ENCODE measurements at places on chromosomes 3 and 15.

DNA sequence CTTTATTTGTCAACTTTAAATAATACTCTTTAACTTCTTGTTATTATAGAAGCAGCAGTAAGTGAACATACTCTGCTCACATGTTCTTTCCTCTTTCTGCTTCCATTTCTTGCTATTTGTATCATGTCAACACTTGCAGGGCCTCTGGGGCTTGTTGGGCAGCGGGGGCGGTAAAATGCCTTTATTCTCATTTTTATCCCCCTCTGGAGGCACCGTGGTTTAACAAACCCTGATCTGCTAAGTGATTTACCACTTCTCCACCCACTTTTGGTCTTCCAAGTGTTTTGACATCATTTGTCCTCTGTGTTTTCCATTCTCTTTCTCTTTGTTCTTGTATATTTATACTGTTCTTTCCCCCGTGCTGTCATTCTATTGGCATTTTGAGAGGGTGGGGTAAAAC is 33.9 kb downstream of the SCN10A start:
- no peak for DNase-seq

DNA sequence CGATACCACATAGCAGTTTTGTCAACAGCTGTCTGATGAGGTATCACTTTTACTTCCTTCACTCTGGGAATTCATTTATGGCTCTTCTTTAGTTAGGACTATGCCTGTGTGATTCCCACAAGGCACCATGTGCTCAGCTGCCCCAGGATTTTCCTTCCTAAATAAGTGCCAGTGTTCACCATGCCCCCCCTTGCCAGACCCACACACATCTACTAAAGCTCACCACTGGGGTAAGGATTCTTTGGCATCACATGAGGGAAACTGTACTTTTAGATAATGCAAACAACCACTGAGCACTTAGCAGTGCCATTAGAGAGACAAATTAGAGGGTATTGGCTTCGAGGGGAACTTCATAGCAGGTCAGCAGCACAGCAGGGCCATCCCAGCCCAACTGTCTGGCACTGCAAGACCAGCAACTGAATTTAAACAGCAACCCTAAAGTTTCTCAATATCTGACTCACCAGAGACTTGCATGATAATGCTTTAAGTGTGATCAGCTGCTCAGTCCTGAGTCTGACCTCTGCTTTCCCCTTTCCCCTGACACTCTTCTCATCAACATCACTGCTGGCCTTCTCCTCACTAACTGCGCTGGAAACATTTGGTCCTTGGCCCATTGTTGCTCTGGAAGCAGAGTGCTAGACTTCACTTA is 114.3 kb downstream of the STAC start:
- no peak for DNase-seq

GRCh38 chr3:66692766-66693150 is 191.9 kb upstream of the LRIG1 start:
- no peak for DNase-seq

- DNase-seq = peak; percentile 71
These were observed 27.4 kb downstream of the STOML1 start for GRCh38 chr15:73964736-73965093.

DNA sequence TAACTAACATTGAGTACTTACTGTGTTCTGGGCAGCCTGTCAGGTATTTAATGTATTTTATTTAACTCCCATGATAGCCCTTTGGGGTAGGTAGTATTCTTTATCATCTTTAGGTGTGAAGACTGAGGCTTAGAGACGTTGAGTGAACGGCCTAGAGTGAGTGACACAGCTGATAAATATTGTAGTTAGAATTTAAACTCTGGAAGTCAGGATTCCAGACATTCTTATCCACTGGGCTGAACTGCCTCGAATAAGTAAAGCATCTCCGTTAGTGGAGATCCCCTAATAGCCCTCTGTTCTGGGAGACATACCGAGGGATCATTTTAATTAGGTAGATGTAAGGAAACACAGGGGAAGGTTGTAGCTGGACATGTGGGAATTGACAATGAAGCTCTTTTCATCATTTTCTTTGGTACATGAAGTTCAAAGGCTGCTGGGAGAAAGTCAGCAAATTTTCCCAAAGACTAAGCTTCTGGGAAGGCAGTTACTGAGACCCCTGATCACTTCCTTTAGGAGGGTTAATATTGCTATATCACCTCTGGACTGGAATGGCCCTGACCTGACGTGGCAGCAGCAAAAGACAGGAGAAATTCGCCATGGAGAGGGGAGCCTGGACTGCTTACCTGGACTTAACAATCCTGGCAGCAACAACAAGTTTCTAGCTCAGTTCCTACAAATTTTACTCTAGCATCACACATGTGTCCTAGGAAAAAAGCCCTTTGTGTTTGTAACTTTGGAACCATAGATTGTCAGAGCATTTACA is 11.7 kb upstream of the PDCD6IP start:
- DNase-seq = no peak

- DNase-seq = no peak
These were observed 86.6 kb upstream of the NEO1 start for GRCh38 chr15:72965671-72966070.

- no peak for DNase-seq
These were observed 612.8 kb upstream of the AGTR1 start for GRCh38 chr3:148084931-148085330.

DNA sequence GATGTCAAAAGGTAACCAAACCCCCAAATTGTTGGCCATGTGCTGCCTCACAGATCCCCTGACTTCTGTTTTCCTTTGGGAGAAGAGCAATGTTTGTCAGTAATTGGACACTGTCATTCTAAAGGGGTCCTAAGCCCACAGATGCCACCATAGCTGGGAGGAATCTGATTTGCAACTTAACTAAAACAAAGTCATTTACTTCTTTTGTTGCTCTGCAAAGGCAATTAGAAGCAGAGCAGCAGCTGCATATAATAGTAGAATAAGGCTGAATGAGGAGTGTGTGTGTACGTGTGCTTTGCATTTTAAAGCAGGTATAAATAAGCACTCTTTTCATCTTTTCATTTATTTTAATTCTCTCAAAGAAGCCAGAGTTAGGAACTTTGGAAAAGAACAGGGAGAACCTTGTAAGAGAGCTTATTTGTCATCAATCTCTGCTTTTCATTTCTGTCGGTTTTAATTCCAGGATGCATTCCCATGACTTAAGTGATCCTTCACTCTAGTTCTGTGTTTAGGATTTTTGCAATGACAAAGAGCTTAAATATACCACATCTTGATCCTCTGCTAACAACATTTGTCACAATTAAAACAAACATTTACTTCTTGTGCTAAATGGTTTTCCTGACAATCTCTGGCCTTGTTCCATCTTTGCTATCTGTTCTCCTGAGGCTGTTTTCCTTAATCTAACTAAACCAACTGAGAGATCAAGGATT is 530.2 kb upstream of the CBLB start:
- no peak for DNase-seq

DNA sequence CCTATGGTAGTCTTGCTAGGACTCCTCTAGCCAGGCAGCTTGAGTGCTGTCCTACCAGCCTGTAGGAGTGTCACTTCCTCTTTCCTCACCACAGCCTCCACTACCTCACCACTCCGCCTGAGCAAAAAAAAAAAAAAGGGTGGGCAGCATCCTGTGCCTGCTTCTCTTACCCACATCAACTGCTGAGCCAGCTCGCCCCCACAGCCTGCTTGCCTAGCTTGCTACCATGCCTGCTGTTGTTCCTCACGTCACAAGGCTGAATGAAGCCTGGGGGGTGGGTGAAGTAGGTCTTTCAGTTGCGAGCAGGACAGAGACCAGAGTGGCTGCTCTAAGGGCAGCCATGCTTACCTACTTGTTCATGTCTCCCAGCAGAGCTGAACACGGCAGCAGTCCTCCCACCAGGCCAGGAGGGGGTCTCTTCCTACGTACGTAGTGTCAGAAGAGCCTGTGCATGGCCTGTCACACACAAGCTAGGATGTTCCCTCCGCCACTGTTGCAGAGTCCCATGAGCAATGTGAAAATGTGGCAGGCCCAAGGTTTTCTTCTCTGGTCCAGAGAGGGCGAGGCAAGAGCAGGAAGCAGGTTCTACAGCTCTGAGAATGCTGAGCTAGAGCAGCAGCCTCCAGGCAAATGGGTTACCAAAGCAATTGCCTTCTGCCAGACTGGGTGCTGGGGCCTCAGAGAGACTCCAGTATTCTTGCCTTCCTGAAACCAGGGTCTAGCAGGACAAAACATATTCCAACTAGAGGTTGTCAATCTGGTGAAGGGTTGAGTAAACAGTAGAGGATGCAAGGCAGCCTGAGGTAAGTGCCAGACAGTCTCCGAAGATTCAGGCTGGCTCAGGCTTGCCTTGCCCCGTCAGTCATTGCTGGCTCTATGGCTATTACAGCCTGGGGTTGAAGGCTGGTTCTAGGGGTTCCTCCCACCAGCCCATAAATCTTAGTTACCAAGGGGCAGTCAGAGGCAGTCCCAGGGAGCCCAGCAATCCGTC is 8.1 kb downstream of the PPM1M start:
- DNase-seq = no peak

DNA sequence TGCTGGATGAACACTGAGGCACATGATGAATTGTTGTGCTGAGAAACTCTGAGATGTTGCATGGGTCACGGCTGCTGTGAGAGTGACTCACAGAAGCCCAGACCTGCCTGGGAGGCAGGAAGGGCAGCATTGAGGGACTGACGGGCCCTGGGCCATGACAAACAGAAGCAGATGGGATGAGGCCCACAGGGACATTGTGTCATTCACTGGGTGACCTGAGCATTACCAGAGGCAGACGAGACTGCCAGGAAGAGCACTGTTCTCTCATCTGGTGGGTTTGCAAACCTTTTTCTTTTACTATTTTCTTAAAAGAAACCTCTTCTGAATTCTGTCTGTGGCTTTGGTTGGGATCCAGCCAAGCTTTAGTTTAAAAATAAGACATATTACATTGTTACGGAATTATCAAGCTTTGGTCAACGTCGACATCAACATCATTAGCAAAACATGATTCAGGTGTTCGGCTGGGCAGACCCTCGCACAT is 67.8 kb downstream of the BDH1 start:
- DNase-seq = no peak

- peak; percentile 23 for DNase-seq
These were observed 13.1 kb downstream of the TNK2 start for GRCh38 chr3:195895078-195895860.

DNA sequence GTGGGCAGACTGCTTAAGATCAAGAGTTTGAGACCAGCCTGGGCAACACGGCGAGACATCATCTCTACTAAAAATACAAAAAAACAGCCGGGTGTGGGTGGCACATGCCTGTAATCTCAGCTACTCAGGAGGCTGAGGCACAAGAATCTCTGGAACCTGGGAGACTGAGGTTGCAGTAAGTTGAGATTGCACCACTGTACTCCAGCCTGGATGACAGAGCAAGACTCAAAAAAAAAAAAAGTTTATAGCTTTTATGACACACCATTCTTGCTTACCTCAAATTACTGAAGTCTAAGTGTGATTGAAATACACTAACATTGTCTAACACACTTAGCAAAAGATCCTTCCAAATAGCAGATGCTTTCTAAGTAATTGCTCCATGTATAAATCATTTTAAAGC is 207.6 kb downstream of the STAG1 start:
- no peak for DNase-seq

DNA sequence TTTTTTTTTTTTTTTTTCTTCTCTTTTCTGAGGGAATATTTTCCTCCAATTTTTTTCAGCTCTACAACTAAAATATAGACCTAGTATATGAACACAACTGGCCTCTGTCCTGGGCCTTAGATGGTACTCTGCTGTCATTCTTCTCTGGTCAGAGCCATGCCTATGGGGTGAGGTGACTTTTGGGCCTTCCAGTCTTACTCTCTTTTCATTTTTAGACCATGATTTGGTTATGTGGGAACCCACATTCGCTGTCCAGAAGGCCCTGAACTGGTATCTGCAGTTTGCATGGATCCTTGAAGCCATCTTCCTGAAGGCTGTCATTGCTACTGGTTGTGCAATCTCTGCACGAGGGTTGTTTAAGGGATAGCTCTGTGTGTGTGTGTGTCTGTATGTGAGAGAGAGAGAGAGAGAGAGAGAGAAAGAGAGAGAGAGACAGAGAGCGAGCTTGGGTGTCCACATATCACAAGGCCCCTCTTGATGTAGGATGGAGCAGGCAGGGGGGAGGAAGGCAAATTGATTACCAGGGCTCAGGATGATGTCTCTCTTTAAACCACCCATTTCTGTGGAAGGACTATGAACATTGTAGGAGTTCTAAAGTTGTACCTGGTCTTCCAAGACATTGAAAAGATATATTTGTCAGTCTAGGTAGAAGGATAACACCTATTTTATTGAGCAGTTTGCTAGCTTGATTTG is 6.9 kb downstream of the TGFBR2 start:
- no peak for DNase-seq

GRCh38 chr3:181919375-181919774 is 207.7 kb downstream of the SOX2 start:
- no peak for DNase-seq

GRCh38 chr3:51257870-51258269 is 127.2 kb upstream of the MANF start:
- no peak for DNase-seq

GRCh38 chr15:82646250-82647044 is 716 bp downstream of the CPEB1 start:
- DNase-seq = no peak

GRCh38 chr3:151265866-151266265 is 12.5 kb downstream of the P2RY14 start:
- DNase-seq = no peak

DNA sequence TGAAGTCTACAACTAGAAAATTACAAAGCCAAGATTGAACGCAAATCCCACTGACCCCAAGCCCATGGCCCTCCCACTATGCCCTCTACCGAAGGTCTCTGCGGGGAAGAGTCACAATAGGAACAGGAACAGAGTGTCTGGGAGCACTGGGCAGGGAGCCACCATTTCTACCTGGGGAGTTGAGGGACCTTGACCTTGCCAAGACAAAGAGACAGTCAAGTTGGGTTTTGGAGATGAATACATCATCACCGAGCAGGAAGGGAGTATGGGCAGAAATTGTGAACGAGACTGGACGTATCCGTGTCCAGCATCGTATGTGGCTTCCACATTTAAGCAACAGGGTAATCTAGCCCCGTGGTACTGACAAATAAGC is 30.8 kb upstream of the BFSP2 start:
- no peak for DNase-seq

GRCh38 chr15:44137750-44138149 is 57.3 kb downstream of the FRMD5 start:
- no peak for DNase-seq

DNA sequence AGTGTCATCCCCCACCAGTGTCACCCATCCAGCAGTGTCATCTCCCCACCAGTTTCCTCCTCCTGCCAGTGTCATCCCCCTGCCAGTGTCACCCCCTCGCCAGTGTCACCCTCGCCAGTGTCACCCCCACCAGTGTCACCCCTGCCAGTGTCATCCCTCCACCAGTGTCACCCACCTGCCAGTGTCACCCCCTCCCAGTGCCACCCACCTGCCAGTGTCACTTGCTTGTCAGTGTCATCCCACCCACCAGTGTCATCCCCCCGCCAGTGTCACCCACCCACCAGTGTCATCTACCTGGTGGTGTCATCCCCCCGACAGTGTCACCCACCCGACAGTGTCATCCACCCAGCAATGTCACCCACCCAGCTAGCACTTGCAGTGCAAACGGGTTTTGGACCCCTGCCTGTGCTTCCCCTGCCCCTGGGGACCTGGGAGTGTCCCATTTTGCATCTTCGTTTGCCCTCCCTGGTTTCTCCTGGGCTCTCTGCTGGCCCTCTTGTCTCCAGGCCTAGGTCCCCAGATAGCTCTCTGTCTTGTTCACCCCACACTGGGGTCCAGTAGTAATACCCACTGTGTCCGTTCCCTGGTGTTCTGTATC is 99.8 kb upstream of the PRR20G start:
- DNase-seq = no peak

- no peak for DNase-seq
These were observed 311.9 kb upstream of the EPHA3 start for GRCh38 chr3:88795503-88795902.

- DNase-seq = peak; percentile 60
These were observed 238.4 kb upstream of the MDFIC2 start for GRCh38 chr3:70550723-70551319.

GRCh38 chr3:113948015-113948917 is 453 bp downstream of the ZDHHC23 start:
- DNase-seq = no peak

All from stimulated activated CD8-positive, alpha-beta memory T cell treated with anti-CD3 and anti-CD28 coated beads, Interleukin-7, amount 100 ng/mL, for 1 hour (primary cell).